ENCODE measurements at places on chromosomes 5 and 9. TPM values are rescaled to one million over a fixed set of nuclear protein-coding genes. Genes with fewer than 3 reads are reported as not detected.

Gene PCDHB10
- not detected for polyA plus RNA-seq

DNA sequence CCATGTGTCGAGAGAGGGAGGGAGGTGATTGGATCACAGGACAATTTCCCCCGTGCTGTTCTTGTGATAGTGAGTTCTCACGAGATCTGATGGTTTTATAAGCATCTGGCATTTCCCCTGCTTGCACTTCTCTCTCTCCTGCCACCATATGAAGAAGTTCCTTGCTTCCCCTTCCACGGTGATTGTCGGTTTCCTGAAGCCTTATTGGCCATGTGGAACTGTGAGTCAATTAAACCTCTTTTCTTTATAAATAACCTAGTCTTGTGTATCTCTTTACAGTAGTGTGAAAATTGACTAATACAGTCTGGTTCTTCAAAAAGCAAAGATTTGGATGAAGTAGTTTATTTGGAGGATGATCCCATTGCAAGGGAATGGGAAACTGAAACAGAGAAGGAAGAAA, 11.3 kb upstream of the MIER3 start:
- no peak for DNase-seq

DNA sequence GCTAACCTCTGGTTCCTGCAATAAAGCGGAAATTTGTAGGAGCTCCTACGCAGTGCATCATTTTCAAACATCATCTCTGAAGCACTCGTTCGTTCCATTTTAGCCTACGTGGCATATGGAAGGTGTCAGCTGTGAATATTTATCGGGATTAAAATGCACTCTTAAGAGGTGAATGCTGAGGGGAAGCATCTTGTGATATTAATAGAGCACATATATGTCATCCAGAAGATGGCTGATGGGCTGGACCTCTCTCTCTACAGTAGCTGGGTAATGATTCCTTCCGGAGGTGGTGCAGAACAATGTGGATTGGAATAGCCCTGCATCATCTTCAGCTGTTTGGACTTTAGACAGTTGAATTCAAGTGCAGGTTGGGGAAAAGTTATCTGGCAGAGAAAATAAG, 478.7 kb downstream of the DMAC1 start:
- DNase-seq = no peak

Gene QRFP
- not detected for polyA plus RNA-seq

DNA sequence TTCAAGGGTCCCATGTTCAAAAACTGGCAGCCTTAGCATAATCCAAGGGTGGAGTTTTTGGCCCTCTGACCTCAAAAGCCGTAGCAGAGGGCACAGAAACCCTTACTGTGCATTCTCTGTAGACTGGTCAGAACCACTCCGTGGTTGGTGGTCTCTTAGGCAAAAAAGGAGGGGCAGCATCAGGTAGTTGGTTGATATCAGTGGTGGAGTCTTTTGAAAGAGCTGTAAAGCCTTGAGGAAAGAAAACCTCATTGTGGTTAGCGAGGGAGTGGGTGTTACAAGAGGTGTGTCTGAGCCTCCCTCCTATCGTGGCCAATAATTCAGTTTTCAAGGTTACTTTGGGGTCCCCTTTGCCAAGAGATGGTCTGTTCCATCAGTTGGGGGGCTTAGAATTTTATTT, 40.9 kb downstream of the ARHGEF28 start:
- no peak for DNase-seq

Gene CBY3
- not detected for polyA plus RNA-seq

- DNase-seq = no peak
These were observed 9.9 kb downstream of the CLPTM1L start for GRCh38 chr5:1334831-1335539.

GRCh38 chr5:165538065-165538464, 2032.6 kb downstream of the MAT2B start:
- DNase-seq = no peak

DNA sequence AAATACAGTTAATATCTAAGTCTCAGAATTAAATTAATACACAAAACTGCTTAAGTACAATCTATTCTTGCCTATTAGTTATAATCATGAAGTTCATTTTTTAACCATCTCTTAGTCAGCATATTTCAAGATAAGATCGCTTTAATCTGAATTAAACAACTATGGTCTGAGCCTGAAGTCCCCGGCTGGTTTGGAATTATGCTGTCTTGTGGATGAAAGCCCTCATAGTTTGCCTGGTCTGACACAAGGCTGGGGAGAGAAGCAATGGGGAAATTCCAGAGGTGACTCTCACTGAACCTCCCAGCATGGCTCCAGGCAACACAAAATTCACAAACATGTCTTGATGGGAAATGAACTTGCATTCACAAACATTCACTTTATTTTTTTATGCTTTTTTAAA, 28.0 kb upstream of the GRAMD2B start:
- no peak for DNase-seq

Gene HSPA4
- polyA plus RNA-seq = 168 TPM
